Natural killer cell (primary cell): ENCODE measurements at places on chromosomes 1 and 21. TPM values are rescaled to one million over a fixed set of nuclear protein-coding genes. Genes with fewer than 3 reads are reported as not detected.
A peak's percentile ranks its signal among the peaks of the same experiment; 100 is the strongest.

Gene CFHR1
- not detected for total RNA-seq

Gene CNR2
- total RNA-seq: 12.0 TPM

Gene SEC16B
- 0.31 TPM for total RNA-seq

Gene ZYG11A
- total RNA-seq: not detected

Gene LIX1L
- total RNA-seq: 33.4 TPM

Gene NBPF10
- 4.9 TPM for total RNA-seq

Gene GRHL3
- not detected for total RNA-seq

Gene CYYR1
- not detected for total RNA-seq

GRCh38 chr1:189351960-189352359, 1125.7 kb downstream of the BRINP3 start:
- H3K27me3 ChIP-seq: no peaks in the 10 kb centered on the region
- H3K4me1 ChIP-seq: no peaks in the 10 kb centered on the region
- no peak overlapping the region for H3K27ac ChIP-seq
- no peak for DNase-seq

DNA sequence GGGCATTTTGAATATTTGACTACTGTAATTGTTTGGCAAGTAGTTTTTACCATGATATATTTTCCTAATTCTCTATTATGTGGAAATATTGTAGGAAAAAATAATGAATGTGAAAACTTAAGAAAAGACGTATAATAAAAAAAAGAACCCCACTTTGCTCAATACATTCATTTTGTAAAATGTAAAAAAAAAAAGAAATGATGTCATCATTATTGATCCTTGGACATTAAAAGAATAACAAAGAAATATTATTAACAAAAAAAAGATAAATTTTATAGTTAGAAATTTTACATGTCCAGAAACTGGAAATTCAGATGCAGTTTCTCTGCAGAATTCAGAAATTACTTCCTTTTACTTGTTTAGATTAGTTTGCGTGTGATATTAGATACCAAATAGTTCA, 5.2 kb downstream of the GIPC2 start:
- H3K36me3 ChIP-seq: no peaks in the 10 kb centered on the region
- DNase-seq: no peak
- no peak overlapping the region for H3K27ac ChIP-seq
- no peak overlapping the region for H3K4me3 ChIP-seq
- peaks cover 7% of the 10 kb centered on the region for H3K4me1 ChIP-seq

- H3K27me3 ChIP-seq: no peaks in the 10 kb centered on the region
- peaks cover 3% of the 10 kb centered on the region for H3K4me1 ChIP-seq
- no peak for DNase-seq
- H3K36me3 ChIP-seq: peaks cover 35% of the 10 kb centered on the region
- H3K27ac ChIP-seq: no peak overlapping the region
Measured at GRCh38 chr1:2564815-2565374, 8.7 kb downstream of the TNFRSF14 start.

GRCh38 chr1:221900678-221901077, 158.8 kb upstream of the DUSP10 start:
- H3K27me3 ChIP-seq: no peaks in the 10 kb centered on the region
- H3K27ac ChIP-seq: no peak overlapping the region
- H3K36me3 ChIP-seq: no peaks in the 10 kb centered on the region
- H3K4me1 ChIP-seq: no peaks in the 10 kb centered on the region

DNA sequence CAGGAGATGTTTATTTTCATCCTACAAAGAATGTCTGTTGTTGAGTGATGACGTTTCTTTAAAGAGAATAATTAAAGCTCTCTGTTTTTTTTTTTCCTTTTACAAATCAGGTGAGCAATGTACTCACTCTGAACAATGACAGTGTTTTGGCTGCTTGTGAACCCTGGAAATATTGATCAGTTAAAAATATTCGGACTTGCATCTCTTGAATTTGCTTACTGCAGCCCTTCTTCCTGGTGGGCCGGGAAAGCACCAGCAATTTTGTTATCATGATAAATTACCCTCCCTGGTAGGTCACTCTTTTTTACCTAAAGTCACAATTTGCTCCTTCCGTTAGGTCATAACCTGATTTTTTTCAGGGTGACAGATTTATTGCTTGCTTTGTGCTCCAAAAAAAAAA, 72.3 kb upstream of the NR5A2 start:
- H3K27me3 ChIP-seq: no peaks in the 10 kb centered on the region
- H3K4me3 ChIP-seq: no peak overlapping the region
- DNase-seq: no peak
- H3K27ac ChIP-seq: no peak overlapping the region
- H3K36me3 ChIP-seq: no peaks in the 10 kb centered on the region

GRCh38 chr1:1602304-1602967, 2.5 kb upstream of the FNDC10 start:
- H3K4me3 ChIP-seq: no peak overlapping the region
- H3K4me1 ChIP-seq: peaks cover 22% of the 10 kb centered on the region
- H3K27me3 ChIP-seq: peaks cover 2% of the 10 kb centered on the region
- H3K27ac ChIP-seq: no peak overlapping the region
- no peak for DNase-seq
- no peaks in the 10 kb centered on the region for H3K36me3 ChIP-seq

DNA sequence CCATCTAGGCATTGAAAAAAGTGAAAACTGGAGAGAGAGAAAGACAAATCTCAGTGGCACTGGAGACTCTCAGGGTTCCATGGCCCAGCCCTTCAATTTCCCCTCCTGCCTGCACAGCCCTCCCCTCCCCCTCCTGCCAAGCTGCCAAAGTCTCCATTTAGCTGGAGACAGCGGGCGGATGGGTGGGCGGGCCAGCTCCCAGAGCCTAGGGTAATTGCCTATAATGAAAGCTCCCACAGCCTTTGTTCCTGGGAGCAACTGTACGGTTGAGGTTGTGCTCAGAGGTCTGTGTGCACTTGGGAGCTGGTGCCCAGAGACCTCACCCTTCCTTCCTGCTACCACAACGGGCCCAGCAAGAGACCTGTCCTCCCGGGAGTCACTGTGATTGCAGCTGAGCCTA, 89.6 kb downstream of the NAV1 start:
- no peaks in the 10 kb centered on the region for H3K36me3 ChIP-seq
- no peaks in the 10 kb centered on the region for H3K4me1 ChIP-seq
- no peak for DNase-seq
- no peak overlapping the region for H3K4me3 ChIP-seq
- no peak overlapping the region for H3K27ac ChIP-seq

- H3K4me1 ChIP-seq: no peaks in the 10 kb centered on the region
- H3K27me3 ChIP-seq: no peaks in the 10 kb centered on the region
- no peak for DNase-seq
Measured at GRCh38 chr1:92376345-92376744, 77.5 kb downstream of the RPAP2 start.

GRCh38 chr1:99707535-99708142, 58.8 kb downstream of the FRRS1 start:
- no peak overlapping the region for H3K27ac ChIP-seq
- no peaks in the 10 kb centered on the region for H3K27me3 ChIP-seq
- peak; percentile 67 for DNase-seq
- peaks cover 6% of the 10 kb centered on the region for H3K4me1 ChIP-seq
- no peak overlapping the region for H3K4me3 ChIP-seq

DNA sequence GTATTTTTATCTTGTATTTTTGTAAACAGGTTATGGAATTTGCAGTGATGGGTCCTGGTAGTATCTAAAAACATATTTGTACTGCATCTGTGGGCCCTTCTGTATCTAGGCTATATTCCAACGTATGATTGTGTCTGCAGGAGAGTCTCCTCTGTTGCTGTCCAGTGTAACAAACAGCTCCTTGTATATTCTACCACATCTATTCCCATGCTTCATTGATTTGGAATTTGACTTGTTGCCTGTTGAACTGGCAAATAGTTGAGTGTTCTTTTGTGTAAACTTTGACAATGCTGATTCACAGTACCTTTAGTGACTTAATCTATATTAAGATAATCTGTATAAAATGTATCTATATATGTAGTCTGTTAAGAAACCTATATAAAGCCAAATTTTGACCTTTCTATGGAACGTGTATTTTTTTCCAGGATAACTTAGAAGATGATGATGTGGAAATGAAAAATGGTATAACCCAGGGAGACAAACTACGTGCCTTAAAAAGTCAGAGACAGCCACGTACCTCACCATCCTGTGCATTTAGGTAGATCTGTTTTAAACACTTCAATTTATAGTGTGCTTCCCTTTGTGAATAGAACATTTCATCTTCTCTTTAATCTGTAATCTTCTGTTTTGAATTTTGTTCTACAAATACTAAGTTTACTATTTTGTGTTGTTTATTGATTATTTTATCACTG, 43.4 kb upstream of the GPR88 start:
- no peak overlapping the region for H3K4me3 ChIP-seq
- peaks cover 42% of the 10 kb centered on the region for H3K36me3 ChIP-seq
- H3K27me3 ChIP-seq: no peaks in the 10 kb centered on the region
- no peak for DNase-seq

GRCh38 chr1:229124520-229125124, 146.3 kb upstream of the RAB4A start:
- H3K27me3 ChIP-seq: peaks cover under 1% of the 10 kb centered on the region
- DNase-seq: no peak
- no peaks in the 10 kb centered on the region for H3K36me3 ChIP-seq
- no peak overlapping the region for H3K27ac ChIP-seq
- no peak overlapping the region for H3K4me3 ChIP-seq
- peaks cover 23% of the 10 kb centered on the region for H3K4me1 ChIP-seq

- H3K36me3 ChIP-seq: no peaks in the 10 kb centered on the region
- no peaks in the 10 kb centered on the region for H3K27me3 ChIP-seq
- no peak overlapping the region for H3K27ac ChIP-seq
Measured at GRCh38 chr1:171295821-171296220, 18.2 kb upstream of the FMO4 start.

- H3K27me3 ChIP-seq: peaks cover 28% of the 10 kb centered on the region
- peaks cover 14% of the 10 kb centered on the region for H3K4me1 ChIP-seq
- no peak within 1 kb of the TSS for H3K27ac ChIP-seq
- DNase-seq: no peak
- no peaks in the 10 kb centered on the region for H3K36me3 ChIP-seq
Measured at GRCh38 chr1:66752000-66752592, at the start of gene DYNLT5. Gene DYNLT5 (plus strand): TSS chr1:66752459. CDS start chr1:66754659, 2,200 bp downstream.

DNA sequence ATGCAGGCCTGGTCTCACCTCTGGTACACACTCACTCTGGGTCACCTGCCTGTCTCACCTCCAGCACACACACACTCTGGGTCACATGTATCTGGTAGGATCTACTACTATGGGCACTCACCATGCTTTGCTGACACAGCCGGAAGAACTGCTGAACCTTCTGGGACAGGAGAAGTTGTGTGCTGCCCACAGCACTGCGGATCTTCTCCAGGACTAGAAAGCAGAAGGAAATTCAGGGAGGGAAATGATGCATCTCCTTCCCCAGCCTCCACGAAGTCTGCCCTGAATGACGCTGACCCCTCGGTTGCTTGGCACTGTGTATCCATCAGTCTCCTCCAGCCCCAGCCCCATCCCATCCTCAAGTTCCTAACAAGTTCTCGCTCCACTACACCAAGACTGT, 7.9 kb upstream of the SMIM12 start:
- peaks cover 44% of the 10 kb centered on the region for H3K4me1 ChIP-seq
- H3K27me3 ChIP-seq: no peaks in the 10 kb centered on the region
- no peaks in the 10 kb centered on the region for H3K36me3 ChIP-seq
- H3K27ac ChIP-seq: no peak overlapping the region
- DNase-seq: peak; percentile 15

- H3K27me3 ChIP-seq: no peaks in the 10 kb centered on the region
- H3K36me3 ChIP-seq: peaks cover 45% of the 10 kb centered on the region
- H3K4me1 ChIP-seq: peaks cover 47% of the 10 kb centered on the region
- H3K4me3 ChIP-seq: no peak overlapping the region
Measured at GRCh38 chr1:159918352-159919200, 6.7 kb downstream of the TAGLN2 start.

DNA sequence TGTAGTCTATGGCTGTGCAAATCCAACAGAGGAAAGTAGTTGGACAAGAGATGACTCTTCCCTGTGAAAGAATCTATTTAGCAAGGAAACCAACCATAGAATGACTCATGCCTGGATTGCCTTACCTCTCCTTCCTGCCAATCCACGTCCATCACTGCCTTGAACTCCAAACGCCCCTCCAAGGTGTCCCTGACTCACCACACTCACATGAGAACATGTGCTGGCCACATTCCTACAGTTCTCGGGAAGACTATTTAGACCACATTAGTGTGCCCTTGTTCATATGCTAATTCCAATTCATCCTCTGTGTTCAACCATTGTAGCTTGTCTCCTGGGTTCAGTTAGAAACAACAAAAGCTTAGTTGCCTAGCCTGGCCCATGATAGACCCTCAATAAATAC, 157.3 kb downstream of the SLC30A10 start:
- no peaks in the 10 kb centered on the region for H3K4me1 ChIP-seq
- H3K36me3 ChIP-seq: no peaks in the 10 kb centered on the region
- DNase-seq: no peak
- H3K27ac ChIP-seq: no peak overlapping the region
- H3K27me3 ChIP-seq: no peaks in the 10 kb centered on the region

- no peaks in the 10 kb centered on the region for H3K36me3 ChIP-seq
- H3K4me1 ChIP-seq: peaks cover 12% of the 10 kb centered on the region
- H3K4me3 ChIP-seq: no peak overlapping the region
- no peak overlapping the region for H3K27ac ChIP-seq
- H3K27me3 ChIP-seq: peaks cover 4% of the 10 kb centered on the region
Measured at GRCh38 chr1:178490967-178491366, 5.8 kb downstream of the CLEC20A start.

DNA sequence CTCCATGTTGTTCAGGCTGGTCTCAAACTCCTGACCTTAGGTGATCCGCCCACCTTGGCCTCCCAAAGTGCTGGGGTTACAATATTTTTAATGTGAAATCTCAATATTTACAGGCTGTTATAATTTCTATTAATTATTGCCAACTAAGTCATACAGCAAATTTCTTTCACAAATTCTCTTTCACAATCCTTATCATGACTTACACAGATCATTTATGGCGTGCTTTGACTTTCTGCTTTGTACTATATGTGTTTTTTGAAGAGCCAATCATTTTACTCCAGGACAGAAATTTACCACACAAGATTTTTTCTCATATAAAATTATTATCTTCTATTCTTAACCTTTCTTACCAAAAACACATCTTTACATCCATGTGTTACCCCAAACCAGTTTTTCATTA, 1729.9 kb downstream of the NCAM2 start:
- no peaks in the 10 kb centered on the region for H3K4me1 ChIP-seq
- no peak overlapping the region for H3K27ac ChIP-seq
- H3K36me3 ChIP-seq: no peaks in the 10 kb centered on the region
- H3K27me3 ChIP-seq: no peaks in the 10 kb centered on the region
- no peak for DNase-seq

DNA sequence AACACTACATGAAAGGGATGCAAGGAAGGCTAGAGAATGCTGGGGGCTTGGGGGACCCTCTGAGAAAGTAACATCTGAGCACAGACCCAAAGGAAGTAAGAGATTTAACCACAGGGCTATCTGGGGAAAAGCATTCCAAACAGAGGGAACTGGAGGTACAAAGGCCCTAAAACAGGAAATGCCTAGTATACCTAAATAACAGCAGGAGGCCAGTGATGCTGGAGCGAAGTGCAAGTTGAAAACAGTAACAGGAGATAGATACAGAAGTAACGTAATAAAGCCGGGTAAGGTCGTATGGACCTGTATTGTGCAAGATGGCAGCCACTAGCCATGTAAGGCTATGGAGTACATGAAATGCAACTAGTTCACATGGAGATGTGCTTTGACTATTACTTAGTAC, 52.1 kb downstream of the CD34 start:
- no peak for DNase-seq
- H3K36me3 ChIP-seq: peaks cover 22% of the 10 kb centered on the region
- peaks cover 31% of the 10 kb centered on the region for H3K4me1 ChIP-seq
- H3K27me3 ChIP-seq: no peaks in the 10 kb centered on the region

- DNase-seq: no peak
- no peak overlapping the region for H3K27ac ChIP-seq
- H3K36me3 ChIP-seq: no peaks in the 10 kb centered on the region
- no peaks in the 10 kb centered on the region for H3K27me3 ChIP-seq
- no peak overlapping the region for H3K4me3 ChIP-seq
Measured at GRCh38 chr1:245337829-245338484, 183.2 kb downstream of the KIF26B start.
